A549 (cell line): ENCODE measurements at places on chromosomes 16 and 17.

DNA sequence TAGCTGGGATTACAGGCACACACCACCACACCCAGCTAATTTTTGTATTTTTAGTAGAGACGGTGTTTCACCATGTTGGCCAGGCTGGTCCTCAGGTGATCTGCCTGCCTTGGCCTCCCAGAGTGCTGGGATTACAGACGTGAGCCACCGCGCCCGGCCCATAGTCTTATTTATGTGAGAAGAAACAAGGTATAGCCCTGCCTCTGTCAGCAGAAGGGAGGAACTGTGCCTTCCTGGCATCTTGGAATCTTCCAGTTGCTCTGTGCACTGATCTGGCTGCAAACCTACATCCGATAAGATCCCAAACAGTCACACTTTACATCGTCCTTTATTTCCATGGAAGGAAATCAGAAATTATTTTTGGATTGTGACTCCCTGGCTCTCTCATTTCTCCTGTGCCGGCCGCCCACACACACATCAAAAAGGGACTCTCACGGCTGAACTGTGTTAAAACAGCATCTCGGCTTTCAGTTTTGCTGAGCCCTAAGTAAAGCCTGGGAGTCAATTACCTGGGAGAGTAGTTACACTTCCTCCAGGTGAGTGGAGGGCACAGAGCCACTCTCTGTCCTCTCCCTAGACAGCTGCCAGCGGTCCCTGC lies 23.3 kb downstream of the WIPI1 start:
- DNase-seq = no peak

GRCh38 chr17:68924793-68925720 lies 30.1 kb downstream of the ABCA8 start:
- no peak for DNase-seq

- DNase-seq = no peak
These were observed 17.3 kb downstream of the TAC4 start for GRCh38 chr17:49830605-49831004.

DNA sequence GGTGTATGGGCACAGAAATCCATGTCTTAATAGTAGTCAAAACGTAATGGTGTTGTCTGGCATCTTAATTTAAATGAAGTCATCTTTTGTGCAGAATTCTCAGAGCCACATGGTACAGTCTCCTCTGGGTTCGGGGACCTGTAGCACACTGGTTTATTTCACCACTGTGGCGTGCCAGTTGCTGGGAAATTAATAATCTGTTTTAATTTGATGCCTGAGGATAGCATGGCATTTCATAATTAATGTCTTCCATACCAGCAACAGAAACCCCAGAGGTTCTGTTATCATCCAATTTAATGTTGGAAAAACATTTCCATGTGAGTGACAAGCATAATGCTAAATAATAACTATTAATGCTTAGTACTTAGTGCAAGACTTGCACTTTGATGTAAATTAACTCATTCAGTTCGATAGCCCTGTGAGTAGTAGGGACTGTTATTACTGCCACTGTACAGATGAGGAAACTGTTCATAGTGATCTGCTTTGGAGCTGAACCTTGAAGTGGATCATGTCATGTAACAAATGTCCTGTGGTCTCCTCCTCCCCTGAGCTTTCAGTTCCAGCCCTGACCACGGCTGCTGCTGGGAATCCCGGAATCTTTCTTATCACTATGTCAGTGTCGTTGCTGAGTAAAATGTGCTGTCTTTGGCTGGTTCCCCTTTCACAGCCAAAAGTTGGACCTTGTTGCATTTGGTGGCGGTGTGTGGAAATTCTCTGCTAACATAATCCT lies 51.2 kb downstream of the SNX29 start:
- no peak for DNase-seq

GRCh38 chr17:34502426-34502825 lies 77.0 kb upstream of the TMEM132E start:
- DNase-seq = no peak
